ENCODE measurements at places on chromosomes 6 and 20.
A peak's percentile ranks its signal among the peaks of the same experiment; 100 is the strongest.

DNA sequence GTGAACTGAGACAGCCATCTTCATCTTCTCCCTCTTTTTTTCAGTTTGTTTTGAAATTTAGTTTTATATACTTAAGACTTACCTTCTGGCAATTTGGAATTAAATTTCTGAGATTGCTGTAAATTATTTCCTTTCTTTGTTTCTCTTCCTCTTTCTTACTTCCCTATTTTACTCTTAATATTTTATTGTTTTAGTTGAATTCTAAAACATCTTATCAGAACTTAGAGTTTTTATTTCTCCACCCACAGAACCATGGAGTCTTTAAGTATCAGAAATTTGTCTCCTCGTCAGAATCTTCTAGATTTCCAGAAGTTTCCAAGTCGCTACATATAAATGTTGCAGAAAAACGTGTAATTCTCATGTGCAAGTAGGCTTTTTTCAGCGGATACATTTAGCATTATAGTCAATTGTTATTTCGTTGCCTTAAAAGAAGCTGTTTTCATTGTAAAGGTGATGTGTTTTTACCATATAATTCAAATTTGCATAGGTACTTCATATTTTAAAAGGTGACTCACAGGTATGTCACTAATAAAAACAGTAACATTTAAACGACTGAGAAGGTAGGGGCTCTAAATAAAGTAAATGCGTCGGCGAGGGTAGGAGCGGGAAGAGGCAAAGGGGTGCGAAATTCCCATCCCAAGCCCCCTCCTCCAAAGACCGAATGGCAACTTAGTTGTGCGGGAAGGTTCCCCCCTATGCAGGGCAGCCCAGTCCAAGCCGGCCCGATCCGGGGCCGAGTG is 866 bp upstream of the MYO6 start:
- no peak for DNase-seq

DNA sequence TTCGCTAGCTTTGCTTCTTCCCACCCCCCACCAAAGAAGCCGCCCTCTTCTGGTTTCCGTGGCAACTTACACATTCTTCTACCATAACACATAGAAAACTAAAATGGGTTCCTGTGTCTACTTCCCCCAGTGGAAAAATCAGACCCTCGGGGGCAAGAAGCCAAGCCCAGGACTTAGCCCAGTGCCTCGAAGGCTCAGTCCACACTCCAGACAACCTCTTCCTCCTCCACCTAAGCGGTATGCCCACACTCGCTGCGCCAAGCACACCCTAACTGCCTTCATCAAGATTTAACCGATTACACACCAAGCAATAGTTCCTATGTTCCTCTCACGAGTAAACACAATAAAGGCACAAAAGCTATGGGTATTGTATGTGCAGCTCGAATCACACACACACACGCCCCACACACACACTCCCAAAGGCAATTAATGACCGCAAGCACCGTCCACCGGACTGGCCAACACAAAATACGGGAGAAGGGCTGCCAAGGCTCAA is 537 bp downstream of the PPIL4 start:
- no peak for DNase-seq

DNA sequence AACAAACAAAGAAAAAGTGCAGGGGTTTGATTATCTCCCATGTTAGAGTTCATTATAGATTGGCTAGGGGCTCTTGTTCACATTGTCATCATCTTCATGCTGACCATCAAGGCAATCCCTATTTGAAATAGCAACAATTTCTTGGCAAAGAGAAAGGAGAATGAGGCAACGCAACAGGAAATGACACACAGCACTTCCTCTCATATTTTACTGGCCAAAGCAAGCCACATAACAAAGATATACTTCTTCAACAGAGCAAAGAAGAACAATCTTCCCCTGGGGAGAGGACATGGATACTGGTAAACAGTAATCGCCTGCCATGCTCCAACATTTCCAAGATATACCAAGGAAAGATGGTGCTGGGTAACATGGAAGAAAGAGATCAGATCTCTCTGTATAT is 29.8 kb downstream of the EPM2A start:
- DNase-seq = peak; percentile 20

DNA sequence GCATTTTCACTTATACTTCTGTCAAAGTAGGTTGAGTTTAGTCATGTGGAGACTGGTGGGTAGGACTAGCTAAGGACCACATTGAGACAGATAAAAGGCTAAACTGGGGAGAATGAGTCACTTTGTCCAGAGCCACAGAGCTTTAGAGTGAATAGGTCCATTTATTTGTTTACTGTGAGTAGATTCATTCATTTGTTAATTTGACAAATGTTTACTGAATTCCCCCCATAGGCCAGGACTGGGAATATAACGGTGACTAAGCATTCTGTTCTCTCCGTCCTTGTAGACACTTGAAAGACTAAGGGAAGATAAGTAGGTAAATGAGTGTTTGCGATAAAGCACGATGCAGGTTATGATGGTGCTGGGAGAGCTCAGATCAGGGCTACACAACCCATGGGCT is 699.7 kb upstream of the ID4 start:
- no peak for DNase-seq

Data from KG1 (cell line).